ENCODE measurements at places on chromosomes 16 and 17.
A peak's percentile ranks its signal among the peaks of the same experiment; 100 is the strongest.

DNA sequence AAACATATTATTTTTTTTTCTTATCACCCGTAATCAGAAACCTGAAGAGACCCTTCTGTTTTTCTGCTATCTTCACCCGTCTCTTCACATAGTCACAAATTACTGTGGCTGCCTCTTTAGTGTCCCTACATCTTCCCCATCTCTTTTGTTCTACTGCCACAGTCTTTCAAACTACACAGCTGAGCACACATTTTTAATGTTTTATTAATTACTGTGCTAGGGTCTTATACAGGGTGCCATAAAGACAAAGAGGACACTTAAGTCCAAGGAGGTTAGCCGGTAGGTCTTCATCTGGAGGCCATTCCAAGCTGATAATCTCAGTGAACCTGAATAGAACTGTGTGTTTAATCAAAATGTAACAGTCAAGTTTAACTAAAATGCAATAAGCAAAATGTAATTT is 20.7 kb downstream of the CNTNAP4 start:
- no peak for DNase-seq

GRCh38 chr17:1553354-1554266 is 9.0 kb downstream of the PITPNA start:
- DNase-seq = no peak

DNA sequence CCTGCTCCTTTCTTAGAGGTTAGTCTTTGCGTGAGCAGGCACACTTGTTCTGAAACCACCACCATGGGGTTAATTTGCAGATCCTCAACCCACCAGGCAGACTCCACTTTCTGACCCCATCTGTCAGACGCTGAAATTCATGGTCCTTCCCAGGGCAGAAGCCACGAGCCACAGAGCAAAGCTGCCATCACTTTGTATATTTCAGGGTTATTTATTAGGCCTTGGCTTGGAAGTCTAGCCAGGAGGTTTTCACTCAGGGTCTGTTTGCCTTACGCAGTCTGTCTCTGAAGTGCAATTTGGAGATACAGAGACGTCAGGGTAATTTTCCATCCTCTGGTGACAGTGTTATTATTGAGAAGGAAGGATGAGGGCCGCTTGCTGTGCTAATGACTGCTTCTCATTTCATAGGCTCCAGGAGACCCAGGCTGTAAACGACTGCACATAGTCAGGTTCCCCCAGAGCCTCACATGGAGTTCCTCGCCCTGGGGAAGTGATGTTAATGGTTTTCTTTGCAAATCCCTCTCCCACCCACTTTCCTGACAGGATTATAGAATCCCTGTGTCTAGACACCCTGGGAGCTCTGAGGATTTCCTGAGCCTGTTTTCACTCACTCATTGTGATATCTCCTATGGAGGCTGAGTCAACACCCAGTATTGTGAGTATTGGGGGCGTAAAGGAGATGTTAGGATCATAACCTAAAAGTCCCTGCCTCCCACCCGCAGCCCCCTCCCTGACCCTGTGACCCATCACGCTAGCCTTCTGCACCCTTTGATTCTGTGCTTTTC is 269.0 kb downstream of the ABCC12 start:
- DNase-seq = no peak

DNA sequence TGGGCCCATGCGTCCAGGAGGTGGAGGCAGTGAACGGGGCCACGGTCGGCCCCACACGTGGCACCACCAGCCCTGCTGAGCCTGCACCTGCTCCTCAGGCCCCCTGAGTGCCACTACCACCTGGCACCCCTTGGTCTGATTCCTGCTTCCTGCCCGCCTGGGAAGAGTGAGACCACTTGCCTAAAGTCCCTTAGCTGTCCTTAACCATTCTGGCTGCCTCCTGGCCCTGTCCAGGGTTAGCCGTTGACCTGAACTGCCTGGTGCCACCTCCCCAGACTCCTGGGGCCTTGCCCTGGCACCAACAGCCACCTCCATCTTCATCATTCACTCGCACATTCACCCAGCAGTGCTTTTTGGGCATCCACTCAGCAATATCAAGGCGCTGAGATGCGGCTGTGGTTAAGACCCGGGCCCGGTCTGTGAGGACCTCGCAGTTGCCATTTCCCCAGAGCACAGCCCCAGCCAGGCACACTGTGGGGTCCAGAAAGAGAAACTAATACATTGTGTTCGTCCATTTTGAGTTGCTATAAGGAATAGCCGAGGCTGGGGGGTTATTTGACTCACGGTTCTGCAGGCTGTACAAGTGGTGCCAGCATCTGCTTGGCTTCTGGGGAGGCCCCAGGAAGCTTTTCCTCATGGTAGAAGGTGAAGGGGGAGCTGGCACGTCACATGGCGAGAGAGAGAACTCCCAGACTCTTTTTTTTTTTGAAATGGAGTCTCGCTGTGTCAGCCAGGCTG is 318.4 kb downstream of the SEC14L1 start:
- no peak for DNase-seq

- no peak for DNase-seq
Observed at GRCh38 chr16:50505714-50506542, 42.3 kb upstream of the NKD1 start.

- DNase-seq = no peak
Observed at GRCh38 chr17:4764595-4764994, 7.1 kb upstream of the TM4SF5 start.

DNA sequence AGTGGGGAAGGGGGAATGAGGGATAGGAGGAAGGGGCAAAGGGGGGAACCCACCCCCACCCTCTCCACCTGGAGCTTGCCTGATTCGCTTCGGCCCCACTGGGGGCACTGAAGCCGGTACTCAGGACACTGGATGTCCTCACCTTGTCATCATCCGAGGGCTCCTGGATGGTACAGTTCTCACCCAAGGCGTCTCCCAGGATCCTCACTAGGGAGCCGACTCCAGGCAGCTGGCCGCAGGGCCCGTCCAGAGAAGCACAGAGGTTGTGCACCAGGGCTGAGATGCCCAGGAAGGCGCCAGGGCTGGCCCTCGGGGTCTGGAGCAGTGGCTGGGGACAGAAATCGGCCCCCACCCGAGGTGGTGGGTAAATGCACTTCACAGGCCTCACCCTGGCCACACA is 92.3 kb downstream of the LITAF start:
- no peak for DNase-seq

GRCh38 chr17:66673668-66674276 is 161.1 kb upstream of the CACNG5 start:
- peak; percentile 28 for DNase-seq

GRCh38 chr16:397736-398332 is 835 bp downstream of the NME4 start:
- no peak for DNase-seq

- DNase-seq = no peak
Observed at GRCh38 chr16:14329727-14330350, 258.7 kb downstream of the MRTFB start.

DNA sequence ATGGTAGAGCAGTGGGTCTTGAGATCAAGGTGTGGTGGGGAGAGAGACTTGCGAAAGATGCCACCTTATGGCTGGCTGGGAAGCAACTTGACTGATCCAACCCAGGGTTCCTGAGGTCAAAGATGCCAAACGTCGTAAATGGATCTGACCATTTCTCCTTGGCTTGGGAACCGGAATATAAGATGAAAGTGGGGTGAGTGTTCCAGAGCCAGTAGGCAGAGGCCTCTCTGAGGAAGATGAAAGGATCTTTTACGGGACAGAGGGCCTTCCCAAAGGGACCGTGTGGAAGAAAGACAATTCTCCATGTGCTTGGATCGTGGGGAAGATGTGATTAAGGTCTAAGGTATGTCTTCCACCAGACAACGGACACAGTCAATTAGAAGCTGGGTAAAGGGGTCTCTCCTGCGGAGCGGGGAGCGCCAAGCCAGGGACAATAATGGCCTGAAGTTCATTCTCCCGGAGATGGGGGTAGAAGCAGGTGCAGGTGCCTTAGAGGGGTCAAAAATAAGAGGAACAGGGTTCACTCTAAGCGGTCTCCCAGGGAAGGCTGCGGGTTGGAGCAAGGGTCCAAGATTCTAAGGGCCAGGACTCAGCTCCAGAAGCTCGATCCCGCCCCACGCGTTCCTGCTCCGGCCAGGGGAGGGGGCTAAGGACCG is 800 bp downstream of the FXR2 start:
- DNase-seq = no peak

GRCh38 chr17:75822119-75822799 is 21.9 kb downstream of the UNC13D start:
- no peak for DNase-seq

DNA sequence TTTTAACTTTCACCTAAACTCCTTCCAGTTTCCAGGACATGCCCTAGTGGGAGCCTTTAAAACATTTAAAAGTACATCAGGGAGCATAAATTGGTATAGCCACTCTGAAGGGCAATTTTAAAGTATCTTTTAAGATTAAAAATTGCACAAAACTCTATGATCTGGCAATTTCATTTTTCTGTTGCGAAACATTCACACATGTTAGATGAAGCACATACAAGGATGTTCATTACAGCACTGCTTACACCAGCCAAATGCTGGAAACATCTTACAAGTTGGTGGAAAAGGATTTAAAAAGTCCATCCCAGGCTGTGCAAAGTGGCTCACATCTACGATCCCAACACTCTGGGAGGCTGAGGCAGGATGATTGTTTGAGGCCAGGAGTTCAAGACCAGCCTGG is 26.4 kb upstream of the LONP2 start:
- DNase-seq = no peak

GRCh38 chr16:52963212-52963854 is 89.4 kb downstream of the CHD9NB start:
- no peak for DNase-seq

DNA sequence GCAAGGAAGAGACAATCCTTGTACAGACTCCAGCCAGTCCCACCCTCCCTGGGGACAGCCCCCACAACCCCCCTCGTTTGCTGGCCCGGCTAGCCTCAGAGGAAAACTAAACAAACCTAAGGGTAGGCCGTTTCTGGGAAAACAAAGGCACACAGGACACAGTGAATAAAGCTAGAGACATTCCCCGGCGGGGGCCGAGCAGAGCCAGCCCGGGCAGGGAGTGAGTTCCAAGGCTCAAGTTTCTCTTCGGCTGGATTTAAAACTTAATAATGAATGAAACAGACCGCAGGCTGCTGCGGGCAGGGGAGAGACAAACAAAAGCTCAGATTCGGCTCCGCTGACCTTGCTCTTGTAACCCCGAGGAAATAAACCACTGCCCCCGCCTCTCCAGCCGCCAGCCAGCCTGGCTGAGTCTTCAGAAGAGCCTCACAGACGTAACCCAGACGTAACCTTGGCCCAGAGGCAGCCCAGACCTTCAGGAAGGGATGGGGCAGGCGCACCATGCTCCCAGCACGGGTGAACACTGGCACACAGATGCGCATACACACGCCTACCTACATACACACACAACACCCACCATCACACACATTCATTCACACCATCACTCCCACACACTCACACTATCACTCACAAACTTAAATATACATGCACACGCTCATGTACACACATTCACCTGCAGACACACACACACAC is 216.0 kb downstream of the ZNF423 start:
- no peak for DNase-seq

- DNase-seq = no peak
Observed at GRCh38 chr17:39772415-39772814, 34.7 kb downstream of the GRB7 start.

GRCh38 chr17:76382803-76383545 is 1.4 kb upstream of the SPHK1 start:
- DNase-seq = peak; percentile 36

DNA sequence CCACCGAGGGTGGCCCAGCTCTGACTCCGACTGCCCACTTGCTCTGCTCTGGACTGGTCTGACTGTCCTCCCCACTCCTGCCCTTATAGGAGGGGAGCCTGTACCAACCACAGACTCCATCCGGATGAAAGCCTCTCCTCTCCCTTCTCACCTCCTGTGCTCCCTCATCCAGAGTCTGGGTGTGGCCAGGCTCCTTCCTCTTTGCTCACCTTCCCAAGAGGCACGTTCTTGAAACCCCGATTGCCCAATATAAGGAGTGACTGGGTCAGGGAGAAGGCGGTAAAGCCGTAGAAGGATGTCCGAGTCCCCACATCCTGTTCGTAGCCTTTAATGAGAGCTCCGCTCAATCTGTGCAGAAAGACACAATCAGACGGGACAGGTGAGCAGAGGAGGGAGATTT is 17.1 kb downstream of the ST6GALNAC1 start:
- no peak for DNase-seq

GRCh38 chr17:77492446-77493237 is 351.9 kb downstream of the SEC14L1 start:
- no peak for DNase-seq

DNA sequence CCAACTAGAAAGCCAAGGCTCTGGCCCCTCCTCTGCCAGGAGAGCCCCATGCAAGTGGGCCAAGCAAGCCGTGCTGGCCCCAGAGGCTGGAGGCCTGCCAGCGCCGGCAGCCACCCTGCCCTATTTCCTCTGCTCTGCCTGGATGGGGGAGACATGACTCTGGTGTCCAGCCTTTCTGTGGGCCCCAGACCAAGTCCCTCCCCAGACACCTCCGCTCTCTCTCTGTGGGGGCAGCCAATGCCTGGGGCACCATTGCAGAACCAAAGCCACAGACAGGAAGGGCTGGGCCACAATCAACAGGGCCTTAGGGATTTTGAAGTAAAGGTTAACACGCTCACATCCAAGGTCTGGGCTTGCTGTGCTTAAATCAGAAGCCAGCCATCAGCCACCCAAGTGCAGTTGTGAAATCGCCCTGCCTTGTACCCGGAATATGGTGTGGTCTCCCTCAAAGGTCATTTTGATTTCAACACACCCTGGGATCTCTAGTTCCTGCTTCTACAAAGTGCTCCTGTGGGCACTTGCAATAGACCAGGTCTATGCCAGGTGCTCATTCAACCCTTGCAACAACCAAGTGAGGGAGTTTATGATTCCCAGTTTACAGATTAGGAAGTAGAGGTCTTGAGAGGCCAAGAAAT is 63.5 kb upstream of the TEX2 start:
- no peak for DNase-seq

DNA sequence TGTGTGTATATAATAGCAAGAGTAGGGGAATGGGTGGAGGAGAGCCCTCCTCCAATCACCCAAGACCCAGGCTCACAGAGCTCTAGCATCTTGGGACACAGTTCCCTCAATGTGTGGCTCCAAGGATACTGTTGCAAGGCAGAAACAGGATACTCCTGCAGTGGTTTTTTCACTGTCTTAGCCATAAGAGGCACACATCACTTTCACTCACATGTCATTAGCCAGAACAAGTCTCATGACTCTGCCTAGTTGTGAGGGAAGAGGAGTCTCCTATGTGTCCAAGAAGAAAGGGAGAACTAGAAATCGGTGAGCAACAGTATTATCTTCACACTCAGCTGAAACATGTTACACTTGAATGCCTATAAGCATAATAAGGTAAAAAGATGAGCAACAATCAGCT is 11.1 kb upstream of the NUDT7 start:
- DNase-seq = no peak

GRCh38 chr17:3723188-3723555 is 531 bp upstream of the HASPIN start:
- no peak for DNase-seq

Data from effector memory CD8-positive, alpha-beta T cell (primary cell).